ENCODE measurements at places on chromosomes 4 and X.

DNA sequence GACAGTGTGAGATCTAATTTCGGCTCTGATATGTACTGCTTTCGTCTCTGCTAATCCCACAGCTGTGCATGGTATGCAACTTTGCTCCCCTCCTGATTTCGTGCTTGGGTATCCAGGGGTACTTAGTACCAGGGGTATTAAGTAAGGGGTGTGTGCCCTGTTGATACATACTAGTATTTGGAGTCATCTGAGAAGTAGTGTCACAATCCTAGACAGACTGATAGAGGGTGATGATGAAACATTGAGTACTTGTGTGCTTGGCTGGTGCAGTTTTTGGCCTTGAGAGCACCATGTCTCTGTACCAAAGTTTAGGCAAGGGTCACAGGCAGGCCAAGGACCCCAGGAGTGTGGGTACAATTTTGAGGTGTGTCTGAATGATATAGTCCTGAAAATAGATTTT lies 10.9 kb downstream of the GPAT3 start:
- no peak for DNase-seq

DNA sequence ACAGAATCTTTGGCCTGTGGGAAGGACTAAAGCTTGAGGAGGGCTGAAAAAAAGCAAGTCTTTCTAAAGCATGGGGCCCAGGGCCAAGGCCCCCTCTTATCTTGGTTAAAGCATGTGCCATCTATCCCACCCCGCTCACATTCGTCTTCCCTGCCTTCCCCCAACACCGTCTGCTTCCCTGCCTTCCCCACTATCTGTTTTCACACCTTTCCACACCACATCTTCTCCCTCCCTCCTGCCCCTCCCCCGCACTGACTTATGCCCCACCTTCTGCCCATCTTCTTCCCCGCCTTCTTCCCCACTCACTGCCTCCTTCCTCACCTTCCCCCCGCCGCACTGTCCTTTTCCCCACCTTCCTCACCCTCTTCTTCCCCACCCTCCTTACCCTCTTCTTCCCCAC lies 890 bp upstream of the NAP1L5 start:
- no peak for DNase-seq

- DNase-seq = no peak
Measured at GRCh38 chr4:71442336-71442735, 103.5 kb downstream of the SLC4A4 start.

DNA sequence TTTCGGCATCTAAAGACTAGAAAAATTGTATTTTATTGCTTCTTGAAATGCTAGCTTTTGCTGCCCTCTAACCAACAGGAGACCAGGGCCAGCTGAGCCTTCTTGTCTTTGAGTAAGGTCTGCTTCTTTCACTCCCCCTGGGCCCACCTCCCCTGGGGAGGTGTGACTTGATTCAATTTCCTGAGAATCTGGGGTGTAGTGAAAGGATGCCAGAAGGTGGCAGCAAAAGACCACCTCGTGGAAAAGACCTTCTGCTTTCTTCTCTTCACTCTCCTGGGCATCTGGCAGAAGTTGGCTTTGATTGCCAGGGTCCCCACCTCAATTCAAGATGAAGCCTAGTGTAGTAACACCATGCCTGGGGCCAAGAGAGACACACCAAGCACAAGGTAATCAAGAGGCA lies 96.5 kb upstream of the MAOA start:
- DNase-seq = no peak

GRCh38 chrX:53089224-53089842 lies 4.6 kb upstream of the KANTR start:
- DNase-seq = peak; percentile 42

DNA sequence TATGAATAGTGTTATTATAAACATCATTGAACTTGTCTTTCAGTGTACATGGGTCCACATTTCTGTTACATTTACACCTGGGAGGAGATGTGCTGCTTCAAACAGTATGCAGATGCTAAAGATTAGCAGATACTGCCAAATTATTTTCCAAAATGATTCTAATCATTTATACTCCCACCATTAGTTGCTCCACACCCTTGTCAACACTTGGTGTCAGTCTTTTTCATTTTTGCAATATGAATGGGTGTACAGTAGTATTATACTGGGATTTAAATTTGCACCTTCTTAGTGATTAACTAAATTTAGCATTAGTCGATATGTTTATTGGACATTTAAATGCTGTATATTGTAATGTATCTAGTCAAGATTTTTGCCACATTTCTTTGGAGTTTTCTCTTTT lies 131.6 kb upstream of the GRID2 start:
- no peak for DNase-seq

GRCh38 chr4:155164718-155165117 lies 43.7 kb upstream of the NPY2R start:
- no peak for DNase-seq

DNA sequence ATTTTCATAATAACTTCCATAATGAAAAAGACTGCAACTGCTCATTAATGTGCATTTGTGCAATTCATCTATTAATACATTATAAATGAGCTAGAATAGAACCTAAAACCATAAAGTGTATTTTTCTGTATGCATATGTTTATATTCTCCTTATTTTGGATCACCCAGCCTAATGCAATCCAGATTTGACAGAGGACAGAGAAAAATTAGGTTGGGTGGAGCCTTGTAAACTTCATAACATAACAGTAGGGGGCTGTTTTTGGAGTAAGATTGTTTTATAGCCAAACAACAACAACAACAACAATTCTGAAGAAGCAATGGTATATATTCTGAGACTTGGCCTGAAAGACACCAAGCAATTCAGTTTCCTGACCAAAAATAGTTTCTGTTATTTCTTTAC lies 615.3 kb upstream of the SLIT2 start:
- DNase-seq = no peak

- peak; percentile 75 for DNase-seq
Measured at GRCh38 chr4:2266181-2266580, 4.3 kb upstream of the MXD4 start.

DNA sequence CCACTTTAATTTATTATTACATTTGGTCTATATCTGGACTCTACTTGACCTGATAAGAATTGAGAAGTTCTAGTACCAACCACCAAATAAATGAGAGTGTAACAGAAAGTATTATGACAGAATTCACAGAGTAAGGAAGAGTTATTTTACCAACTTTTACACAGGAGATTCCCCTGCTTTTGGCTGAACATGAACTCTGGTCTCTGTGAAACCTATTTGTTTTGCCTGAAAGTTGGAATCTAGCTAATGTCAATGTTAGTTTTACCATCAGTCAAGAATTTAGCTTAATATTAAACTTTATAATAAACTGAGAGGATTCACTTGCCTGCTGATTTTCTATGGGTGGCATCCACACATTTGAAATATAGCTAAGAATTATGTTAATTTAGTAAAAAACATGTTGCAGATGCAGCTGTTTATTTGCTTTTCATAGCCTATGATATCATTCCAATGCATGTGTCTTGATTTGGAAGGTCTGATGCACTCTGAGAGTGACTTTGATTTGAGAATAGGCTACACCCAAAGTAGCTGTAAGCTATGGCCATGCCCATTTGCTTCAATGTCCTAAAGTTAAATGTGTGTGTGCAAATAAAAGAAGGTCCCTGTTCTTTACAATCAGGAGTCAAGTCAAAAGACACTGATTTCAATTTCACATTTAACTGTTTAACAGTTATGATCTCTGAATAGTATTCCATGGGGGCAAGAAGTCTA lies 150.9 kb upstream of the RASGEF1B start:
- DNase-seq = no peak

GRCh38 chr4:18518098-18518497 lies 496.5 kb upstream of the LCORL start:
- DNase-seq = no peak

- no peak for DNase-seq
Measured at GRCh38 chrX:133859336-133859735, 126.1 kb downstream of the GPC3 start.

DNA sequence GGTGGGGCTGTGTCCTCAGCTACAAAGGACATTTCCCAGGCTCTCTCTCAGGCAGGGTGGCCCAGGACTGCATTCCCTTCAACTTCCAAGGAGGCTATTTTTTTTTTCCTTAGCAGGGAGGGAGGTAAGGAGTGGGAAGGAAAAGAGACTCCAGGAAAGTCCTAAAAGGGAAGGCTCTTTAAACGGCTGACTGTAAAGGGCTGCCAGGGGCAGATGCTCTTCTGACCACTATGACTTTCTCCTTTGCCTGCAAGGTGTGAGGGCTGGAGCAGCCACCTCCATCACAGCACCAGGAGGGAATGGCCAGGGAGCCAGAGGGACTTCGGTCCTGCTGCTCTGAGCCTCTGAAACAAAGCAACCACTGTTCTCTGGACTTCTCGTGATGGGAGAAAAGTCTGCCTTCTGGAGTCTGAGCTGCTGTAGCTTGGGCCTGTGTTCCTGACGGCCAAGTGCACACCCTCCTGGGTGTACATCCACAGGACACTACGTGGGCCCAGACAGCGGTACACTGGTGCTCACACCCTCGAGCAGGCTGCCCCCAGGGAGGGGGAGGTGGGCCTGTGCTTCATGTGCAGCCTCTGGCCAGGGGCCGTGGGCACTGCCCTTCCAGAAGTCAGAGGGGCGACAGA lies 17.9 kb downstream of the NAT8L start:
- DNase-seq = no peak

GRCh38 chrX:150037041-150037440 lies 98.8 kb upstream of the EOLA2 start:
- DNase-seq = no peak

GRCh38 chr4:161376275-161376674 lies 787.5 kb downstream of the FSTL5 start:
- DNase-seq = no peak

- DNase-seq = peak; percentile 38
Measured at GRCh38 chrX:21408788-21409187, 34.6 kb downstream of the CNKSR2 start.

DNA sequence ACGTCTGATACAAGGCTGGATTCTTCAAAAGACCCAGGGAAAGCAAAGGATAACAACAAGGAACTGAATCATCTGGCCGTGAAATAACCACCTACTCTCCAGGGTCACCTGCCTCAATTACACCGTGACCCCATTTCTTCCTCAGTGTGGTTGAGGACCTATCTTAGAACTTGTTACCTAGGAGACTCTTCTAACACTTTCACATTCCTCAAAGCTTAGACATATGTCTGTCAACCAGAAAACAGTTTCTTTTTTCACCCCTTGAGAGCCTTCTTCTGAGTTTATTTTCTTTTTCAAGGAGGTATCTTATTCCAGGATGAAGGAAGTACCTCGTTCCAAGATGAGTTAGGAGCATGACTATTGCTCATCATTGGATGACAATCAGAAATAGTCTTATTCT lies 337.8 kb downstream of the ARHGAP24 start:
- no peak for DNase-seq

DNA sequence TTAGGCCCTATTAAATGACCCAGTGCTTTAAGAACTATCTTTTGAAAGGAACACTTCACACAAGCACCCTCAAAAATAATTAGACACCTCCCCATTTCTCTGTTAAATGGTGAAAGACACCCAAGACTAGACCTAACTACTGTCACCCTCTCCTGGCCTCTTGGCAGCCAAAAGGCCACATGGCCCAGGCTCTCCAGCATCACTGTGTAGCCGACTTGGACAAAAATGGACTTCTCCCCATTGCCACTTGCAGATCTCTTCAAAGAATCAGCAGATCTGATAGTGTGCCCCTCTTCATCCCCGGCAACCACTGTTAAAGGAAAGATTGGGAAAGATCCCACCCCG lies 2.0 kb downstream of the MID1IP1 start:
- DNase-seq = peak; percentile 14

DNA sequence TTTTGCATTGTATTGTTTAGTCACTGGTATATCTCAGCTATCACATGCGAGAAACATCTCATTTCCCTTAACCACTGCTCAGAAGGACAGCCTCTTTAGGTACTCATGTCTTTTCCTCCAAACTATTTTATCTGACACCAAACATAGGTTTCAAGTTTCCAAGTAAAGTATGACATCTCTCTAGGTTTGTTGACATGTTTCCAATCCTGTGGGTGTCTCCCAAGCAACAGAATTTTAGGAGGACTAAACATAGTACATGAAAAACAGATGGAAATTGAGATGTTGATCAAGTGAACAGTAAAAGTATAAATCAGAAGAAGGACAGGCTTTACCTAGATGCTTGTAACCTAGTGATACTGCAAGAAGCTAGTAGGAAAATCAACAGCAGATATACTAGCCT lies 371.4 kb downstream of the DTHD1 start:
- DNase-seq = no peak

- no peak for DNase-seq
Measured at GRCh38 chr4:122967231-122967630, 44.8 kb upstream of the NUDT6 start.

DNA sequence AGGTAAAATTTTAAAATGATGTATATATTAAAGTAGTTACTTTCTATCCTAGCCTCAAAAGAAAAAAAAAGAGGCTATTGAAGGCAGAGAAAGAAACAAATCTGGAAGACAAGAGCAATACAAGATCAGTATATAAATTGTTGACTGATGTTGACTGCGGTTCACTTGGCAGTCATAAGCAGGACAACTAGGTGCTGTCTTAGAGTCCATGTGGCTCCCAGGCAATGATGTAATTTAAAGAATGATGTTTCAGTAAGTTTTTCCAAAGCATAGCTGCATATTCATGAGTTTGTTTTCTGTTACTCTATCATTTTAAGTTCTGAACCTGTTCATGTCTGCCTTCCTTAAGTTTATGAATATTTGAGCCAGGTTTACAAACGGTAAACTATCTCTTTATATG lies 630.2 kb downstream of the FAT4 start:
- no peak for DNase-seq

DNA sequence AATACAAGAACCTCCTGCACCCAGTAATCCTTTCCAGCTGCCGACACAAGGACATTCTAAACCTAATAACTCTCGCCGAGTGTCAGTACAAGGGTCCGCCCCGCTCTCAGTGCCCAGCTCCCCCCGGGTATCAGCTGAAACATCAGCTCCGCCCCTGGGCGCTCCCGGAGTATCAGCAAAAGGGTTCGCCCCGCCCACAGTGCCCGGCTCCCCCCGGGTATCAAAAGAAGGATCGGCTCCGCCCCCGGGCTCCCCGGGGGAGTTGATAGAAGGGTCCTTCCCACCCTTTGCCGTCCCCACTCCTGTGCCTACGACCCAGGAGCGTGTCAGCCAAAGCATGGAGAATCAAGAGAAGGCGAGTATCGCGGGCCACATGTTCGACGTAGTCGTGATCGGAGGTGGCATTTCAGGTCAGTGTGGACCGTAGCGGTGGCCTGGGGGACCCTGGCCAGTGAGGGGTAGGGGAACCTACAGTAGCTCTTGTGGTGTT lies at the start of gene MAOA:
MAOA (plus strand) TSS at position 295 of the 490 bp plus-strand sequence; CDS start at position 338, 43 bp downstream.
- DNase-seq = peak; percentile 20

Measured in hindlimb muscle (tissue), 1 donor.